Umbilical cord (tissue), 2 donors: ENCODE measurements at places on chromosomes 13 and 19. TPM values are rescaled to one million over a fixed set of nuclear protein-coding genes. Genes with fewer than 3 reads are reported as not detected.

- no peak for DNase-seq
Observed at GRCh38 chr13:39452834-39453233, 150.2 kb downstream of the LHFPL6 start.

LINGO3 gene
- not detected for total RNA-seq

GRCh38 chr13:76637641-76638141, 248.5 kb downstream of the KCTD12 start:
- peak; percentile 58 for DNase-seq

DNA sequence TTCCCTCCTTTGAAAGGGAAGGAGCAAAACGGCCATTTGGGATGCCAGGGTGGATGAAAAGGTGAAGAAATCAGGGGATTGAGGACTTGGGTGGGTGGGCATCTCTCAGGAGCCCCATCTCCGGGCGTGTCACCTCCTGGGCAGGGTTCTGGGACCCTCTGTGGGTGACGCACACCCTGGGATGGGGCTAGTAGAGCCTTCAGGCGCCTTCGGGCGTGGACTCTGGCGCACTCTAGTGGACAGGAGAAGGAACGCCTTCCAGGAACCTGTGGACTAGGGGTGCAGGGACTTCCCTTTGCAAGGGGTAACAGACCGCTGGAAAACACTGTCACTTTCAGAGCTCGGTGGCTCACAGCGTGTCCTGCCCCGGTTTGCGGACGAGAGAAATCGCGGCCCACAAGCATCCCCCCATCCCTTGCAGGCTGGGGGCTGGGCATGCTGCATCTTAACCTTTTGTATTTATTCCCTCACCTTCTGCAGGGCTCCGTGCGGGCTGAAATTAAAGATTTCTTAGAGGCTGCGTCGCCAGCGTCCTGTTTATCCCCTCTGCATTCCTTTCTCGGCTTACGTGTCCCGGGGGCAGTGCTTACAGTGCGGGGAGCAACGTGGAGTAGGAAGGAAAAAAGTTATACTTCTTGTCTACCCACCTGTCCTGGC, 15.2 kb upstream of the S1PR4 start:
- DNase-seq = peak; percentile 40
